Spleen (tissue), 13 donors: ENCODE measurements at places on chromosomes 16 and 17.

DNA sequence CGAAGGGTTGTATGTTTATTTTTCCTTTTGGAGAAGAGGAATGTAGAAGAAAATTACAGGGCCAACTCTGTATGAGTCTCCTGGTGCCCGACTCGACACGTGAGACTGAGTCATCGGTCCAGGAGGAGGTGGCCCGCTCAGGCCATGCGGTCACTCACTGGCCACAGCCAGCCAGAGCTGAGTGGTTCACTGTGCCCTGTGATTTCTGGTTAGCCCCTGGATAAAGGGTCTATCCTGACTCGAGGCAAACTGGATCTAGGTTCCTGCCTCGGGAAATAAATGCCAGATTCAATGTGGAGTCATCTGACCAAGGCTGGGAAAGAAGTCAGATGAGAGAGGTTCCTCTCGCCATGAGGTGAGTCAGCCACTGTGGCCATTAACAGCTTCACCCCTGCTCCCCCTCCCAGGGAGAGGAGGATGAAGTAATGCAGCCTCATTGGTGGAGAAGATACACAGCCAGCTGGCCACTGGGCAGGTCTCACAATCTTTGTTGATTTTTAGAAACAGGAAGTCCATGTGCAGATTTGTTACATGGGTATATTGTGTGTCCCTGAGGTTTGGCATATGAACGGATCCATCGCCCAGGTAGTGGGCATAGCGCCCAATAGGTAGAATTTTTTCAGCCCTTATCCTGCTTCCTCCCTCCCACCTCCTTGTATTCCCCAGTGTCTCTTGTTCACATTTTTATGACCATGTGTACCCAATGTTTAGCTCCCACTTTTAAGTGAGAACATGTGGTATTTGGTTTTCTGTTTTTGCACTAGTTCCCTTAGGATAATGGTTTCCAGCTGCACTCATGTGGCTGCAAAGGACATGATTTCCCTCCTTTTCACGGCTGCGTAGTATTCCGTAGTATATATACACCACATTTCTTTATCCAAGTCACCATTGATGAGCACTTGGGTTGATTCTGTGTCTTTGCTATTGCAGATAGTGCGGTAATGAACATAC lies 21.7 kb upstream of the USP36 start:
- H3K27me3 ChIP-seq: no peaks in the 10 kb centered on the region
- peaks cover 15% of the 10 kb centered on the region for H3K4me1 ChIP-seq
- H3K36me3 ChIP-seq: no peaks in the 10 kb centered on the region
- DNase-seq: no peak

- H3K27me3 ChIP-seq: peaks cover 83% of the 10 kb centered on the region
- H3K4me3 ChIP-seq: peak overlapping the region; percentile 9
- peak; percentile 68 for DNase-seq
- no peaks in the 10 kb centered on the region for H3K36me3 ChIP-seq
Measured at GRCh38 chr16:3171181-3171854, 16.7 kb upstream of the OR1F1 start.

GRCh38 chr17:3988297-3989040 lies 24.2 kb upstream of the ATP2A3 start:
- H3K4me1 ChIP-seq: peaks cover 20% of the 10 kb centered on the region
- no peak overlapping the region for H3K4me3 ChIP-seq
- H3K27ac ChIP-seq: peak overlapping the region; percentile 11
- no peaks in the 10 kb centered on the region for H3K27me3 ChIP-seq
- no peaks in the 10 kb centered on the region for H3K36me3 ChIP-seq

GRCh38 chr16:11896486-11897176 lies 19.1 kb downstream of the GSPT1 start:
- peaks cover 36% of the 10 kb centered on the region for H3K4me1 ChIP-seq
- no peak for DNase-seq
- H3K27me3 ChIP-seq: no peaks in the 10 kb centered on the region
- no peak overlapping the region for H3K4me3 ChIP-seq
- H3K27ac ChIP-seq: no peak overlapping the region

DNA sequence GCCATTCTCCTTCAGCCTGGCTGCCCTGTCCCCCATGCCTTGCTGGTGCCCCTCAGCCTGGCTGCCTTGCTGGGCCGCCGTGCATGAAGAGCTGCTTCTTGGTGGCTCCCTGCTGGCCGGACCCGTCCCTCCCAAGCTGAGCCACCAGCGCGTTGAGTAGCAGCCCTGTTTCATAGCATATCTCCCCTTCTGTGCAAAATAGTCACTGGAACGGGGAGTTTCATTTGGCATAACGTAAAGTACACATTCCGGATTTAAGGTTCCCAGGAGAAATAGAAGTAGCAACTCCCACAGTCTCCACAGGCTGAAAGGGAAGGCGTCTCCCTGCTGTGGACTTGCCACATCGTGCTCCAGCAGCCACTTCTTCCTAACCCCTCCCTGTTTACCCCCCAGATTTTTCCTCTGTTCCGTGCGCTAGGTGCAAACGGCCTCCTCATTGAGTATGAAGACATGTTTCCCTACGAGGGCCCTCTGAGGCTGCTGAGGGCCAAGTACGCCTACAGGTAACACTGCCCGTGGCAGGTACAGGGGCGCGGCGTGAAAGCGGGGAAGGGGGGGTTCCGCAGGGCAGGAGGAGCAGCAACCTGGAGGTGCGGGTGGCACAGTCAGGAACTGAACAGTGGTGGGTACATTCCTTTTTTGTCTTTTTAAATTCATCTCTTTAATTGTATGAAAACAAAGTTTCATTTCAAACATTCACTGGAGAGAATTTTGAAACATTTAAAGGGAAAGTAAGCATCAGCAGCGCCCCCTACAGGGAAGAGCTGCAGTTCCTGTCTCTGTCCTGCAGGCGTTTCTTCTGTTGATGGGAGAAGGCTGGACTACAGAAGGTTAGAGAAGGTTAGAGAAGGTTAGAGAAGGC lies 5.8 kb upstream of the OGFOD3 start:
- no peak overlapping the region for H3K4me3 ChIP-seq
- H3K27me3 ChIP-seq: no peaks in the 10 kb centered on the region
- peaks cover 27% of the 10 kb centered on the region for H3K36me3 ChIP-seq

GRCh38 chr17:6355196-6355595 lies 79.7 kb downstream of the AIPL1 start:
- no peaks in the 10 kb centered on the region for H3K36me3 ChIP-seq
- no peaks in the 10 kb centered on the region for H3K27me3 ChIP-seq
- H3K4me1 ChIP-seq: no peaks in the 10 kb centered on the region
- no peak overlapping the region for H3K27ac ChIP-seq

GRCh38 chr17:7502987-7503386 lies 18.8 kb downstream of the POLR2A start:
- peaks cover 100% of the 10 kb centered on the region for H3K36me3 ChIP-seq
- H3K27ac ChIP-seq: no peak overlapping the region
- no peaks in the 10 kb centered on the region for H3K4me1 ChIP-seq
- no peak overlapping the region for H3K4me3 ChIP-seq

DNA sequence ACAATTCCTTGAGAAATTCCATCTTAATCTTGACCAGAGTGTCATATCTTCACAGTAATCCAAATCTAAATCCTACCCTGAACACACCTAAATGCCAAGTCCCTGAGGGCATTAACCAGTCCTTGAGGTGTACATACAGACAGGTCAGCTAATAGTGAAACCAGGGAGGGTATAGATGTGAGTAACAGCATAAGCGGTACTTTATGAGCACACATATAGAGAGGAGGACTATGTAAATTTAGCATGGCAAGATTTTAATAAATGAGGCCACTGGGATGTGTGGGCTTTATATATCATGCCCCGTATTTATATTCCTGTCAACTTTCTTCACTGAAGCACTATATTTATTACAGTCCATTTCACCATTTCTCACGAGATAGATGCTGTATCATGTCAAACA lies 80.2 kb downstream of the GP2 start:
- H3K27me3 ChIP-seq: no peaks in the 10 kb centered on the region
- no peaks in the 10 kb centered on the region for H3K36me3 ChIP-seq
- H3K4me3 ChIP-seq: no peak overlapping the region
- no peaks in the 10 kb centered on the region for H3K4me1 ChIP-seq
- H3K27ac ChIP-seq: no peak overlapping the region
- DNase-seq: no peak

DNA sequence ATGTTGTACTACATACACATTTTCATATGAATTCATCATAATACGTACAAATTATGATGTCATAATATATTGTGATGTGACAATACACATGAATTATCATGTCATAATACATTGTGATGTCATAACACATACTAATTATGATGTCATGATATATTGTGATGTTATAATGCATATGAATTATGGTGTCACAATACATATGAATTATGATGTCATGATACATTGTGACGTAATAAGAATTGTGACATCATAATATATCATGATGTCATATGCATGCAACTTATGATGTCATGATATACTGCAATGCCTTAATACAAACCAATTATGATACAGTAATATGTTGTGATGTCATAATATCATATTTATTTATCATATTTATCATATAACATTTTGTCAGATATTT lies 2074.3 kb downstream of the TP53TG3F start:
- H3K36me3 ChIP-seq: no peaks in the 10 kb centered on the region
- H3K4me1 ChIP-seq: no peaks in the 10 kb centered on the region
- no peaks in the 10 kb centered on the region for H3K27me3 ChIP-seq
- no peak for DNase-seq

- H3K4me3 ChIP-seq: no peak overlapping the region
- H3K4me1 ChIP-seq: peaks cover 50% of the 10 kb centered on the region
- DNase-seq: no peak
- H3K27ac ChIP-seq: no peak overlapping the region
- H3K36me3 ChIP-seq: no peaks in the 10 kb centered on the region
- H3K27me3 ChIP-seq: no peaks in the 10 kb centered on the region
Measured at GRCh38 chr16:53773150-53773846, 69.3 kb downstream of the FTO start.

GRCh38 chr17:32102646-32103186 lies 39.6 kb upstream of the RHOT1 start:
- H3K27ac ChIP-seq: no peak overlapping the region
- H3K36me3 ChIP-seq: no peaks in the 10 kb centered on the region
- no peak overlapping the region for H3K4me3 ChIP-seq

- H3K36me3 ChIP-seq: no peaks in the 10 kb centered on the region
- DNase-seq: no peak
- peaks cover 81% of the 10 kb centered on the region for H3K27me3 ChIP-seq
- H3K27ac ChIP-seq: no peak overlapping the region
- H3K4me3 ChIP-seq: no peak overlapping the region
Measured at GRCh38 chr16:54932737-54933254, 2.1 kb downstream of the IRX5 start.

- H3K4me3 ChIP-seq: no peak overlapping the region
- no peaks in the 10 kb centered on the region for H3K36me3 ChIP-seq
- peak; percentile 22 for DNase-seq
- no peaks in the 10 kb centered on the region for H3K27me3 ChIP-seq
- no peak overlapping the region for H3K27ac ChIP-seq
Measured at GRCh38 chr17:78532922-78533640, 44.1 kb downstream of the DNAH17 start.

- no peaks in the 10 kb centered on the region for H3K36me3 ChIP-seq
- H3K27ac ChIP-seq: no peak overlapping the region
- no peak overlapping the region for H3K4me3 ChIP-seq
- peaks cover 64% of the 10 kb centered on the region for H3K4me1 ChIP-seq
Measured at GRCh38 chr17:1344521-1344920, 55.5 kb downstream of the YWHAE start.

GRCh38 chr17:71251951-71252350 lies 868.9 kb upstream of the SOX9 start:
- no peak for DNase-seq
- H3K4me3 ChIP-seq: no peak overlapping the region
- H3K4me1 ChIP-seq: no peaks in the 10 kb centered on the region
- no peaks in the 10 kb centered on the region for H3K36me3 ChIP-seq
- H3K27ac ChIP-seq: no peak overlapping the region

DNA sequence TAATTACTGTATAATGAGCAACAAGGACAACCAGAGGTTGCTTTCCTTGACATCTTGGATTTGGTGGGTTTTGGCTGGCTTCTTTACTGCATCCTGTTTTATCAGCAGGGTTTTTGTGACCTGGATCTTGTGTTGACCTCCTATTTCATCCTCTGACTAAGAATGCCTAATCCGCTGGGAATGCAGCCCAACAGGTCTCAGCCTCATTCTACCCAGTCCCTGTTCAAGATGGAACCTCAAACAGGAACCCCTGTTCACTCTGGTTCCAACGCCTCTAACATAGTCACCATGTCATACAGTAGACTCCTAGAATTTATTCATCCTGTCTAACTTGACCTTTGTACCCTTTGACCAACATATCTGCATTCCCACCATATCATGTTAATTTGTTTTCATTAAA lies 183.8 kb upstream of the SOX9 start:
- H3K36me3 ChIP-seq: no peaks in the 10 kb centered on the region
- H3K27me3 ChIP-seq: no peaks in the 10 kb centered on the region
- no peak overlapping the region for H3K4me3 ChIP-seq
- no peak for DNase-seq

DNA sequence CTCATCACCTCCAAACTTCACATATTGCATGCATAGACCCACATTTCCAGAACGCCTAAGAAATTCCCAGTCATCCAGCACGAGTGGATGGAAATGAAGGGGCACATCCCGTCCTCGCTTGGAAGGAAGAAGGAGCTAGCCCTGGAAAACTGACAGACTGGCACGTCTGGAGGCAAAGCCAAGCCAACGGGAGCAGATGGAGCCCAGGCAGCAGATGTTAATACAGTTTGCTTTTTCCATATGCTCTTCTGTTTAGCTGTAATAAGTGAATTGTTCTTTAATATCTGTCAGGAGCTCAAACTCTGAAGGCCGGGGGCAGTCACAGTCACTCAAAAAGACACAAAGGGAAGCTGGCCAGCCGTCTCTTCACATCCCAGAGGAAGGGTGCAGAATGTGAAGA lies 187.7 kb downstream of the XYLT1 start:
- DNase-seq: no peak
- H3K4me3 ChIP-seq: no peak overlapping the region
- peaks cover 35% of the 10 kb centered on the region for H3K4me1 ChIP-seq

DNA sequence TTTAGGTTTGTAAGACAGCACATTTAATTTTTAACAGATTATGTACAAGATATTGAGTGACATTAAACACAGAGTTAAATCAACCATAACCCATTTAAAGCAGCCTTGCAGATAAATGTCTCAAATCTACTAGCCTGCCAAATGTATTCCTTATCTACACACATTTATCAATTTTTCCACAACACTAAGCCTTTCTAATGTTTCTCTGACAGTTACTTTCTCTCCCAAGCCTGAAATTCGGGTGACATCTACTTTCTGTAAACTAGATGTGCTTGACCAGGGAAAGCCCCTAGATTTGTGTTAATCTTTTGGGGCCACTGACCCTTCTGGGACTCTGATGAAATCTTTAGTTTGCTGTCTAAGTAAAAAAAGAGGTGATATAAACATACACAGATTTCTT lies 69.0 kb downstream of the CDH13 start:
- no peaks in the 10 kb centered on the region for H3K36me3 ChIP-seq
- no peak overlapping the region for H3K4me3 ChIP-seq
- H3K27ac ChIP-seq: no peak overlapping the region
- H3K4me1 ChIP-seq: no peaks in the 10 kb centered on the region
- DNase-seq: no peak
- H3K27me3 ChIP-seq: peaks cover 5% of the 10 kb centered on the region

GRCh38 chr17:48927978-48928745 lies 16.5 kb downstream of the SNF8 start:
- H3K4me3 ChIP-seq: no peak overlapping the region
- H3K27ac ChIP-seq: peak overlapping the region; percentile 24
- H3K27me3 ChIP-seq: no peaks in the 10 kb centered on the region
- peaks cover 100% of the 10 kb centered on the region for H3K36me3 ChIP-seq
- no peaks in the 10 kb centered on the region for H3K4me1 ChIP-seq

- no peaks in the 10 kb centered on the region for H3K36me3 ChIP-seq
- no peaks in the 10 kb centered on the region for H3K27me3 ChIP-seq
Measured at GRCh38 chr16:31128711-31129567, 6.6 kb downstream of the PRSS8 start.
